ENCODE measurements at places on chromosomes 3 and 15. TPM values are rescaled to one million over a fixed set of nuclear protein-coding genes. Genes with fewer than 3 reads are reported as not detected.
A peak's percentile ranks its signal among the peaks of the same experiment; 100 is the strongest.

GRCh38 chr15:70447521-70447920, 315.8 kb downstream of the UACA start:
- no peak for ATAC-seq

SNX22 gene
- 0.13 TPM for total RNA-seq

GOLGA8S gene
- not detected for total RNA-seq

SYNPR gene
- 0.47 TPM for total RNA-seq

DNA sequence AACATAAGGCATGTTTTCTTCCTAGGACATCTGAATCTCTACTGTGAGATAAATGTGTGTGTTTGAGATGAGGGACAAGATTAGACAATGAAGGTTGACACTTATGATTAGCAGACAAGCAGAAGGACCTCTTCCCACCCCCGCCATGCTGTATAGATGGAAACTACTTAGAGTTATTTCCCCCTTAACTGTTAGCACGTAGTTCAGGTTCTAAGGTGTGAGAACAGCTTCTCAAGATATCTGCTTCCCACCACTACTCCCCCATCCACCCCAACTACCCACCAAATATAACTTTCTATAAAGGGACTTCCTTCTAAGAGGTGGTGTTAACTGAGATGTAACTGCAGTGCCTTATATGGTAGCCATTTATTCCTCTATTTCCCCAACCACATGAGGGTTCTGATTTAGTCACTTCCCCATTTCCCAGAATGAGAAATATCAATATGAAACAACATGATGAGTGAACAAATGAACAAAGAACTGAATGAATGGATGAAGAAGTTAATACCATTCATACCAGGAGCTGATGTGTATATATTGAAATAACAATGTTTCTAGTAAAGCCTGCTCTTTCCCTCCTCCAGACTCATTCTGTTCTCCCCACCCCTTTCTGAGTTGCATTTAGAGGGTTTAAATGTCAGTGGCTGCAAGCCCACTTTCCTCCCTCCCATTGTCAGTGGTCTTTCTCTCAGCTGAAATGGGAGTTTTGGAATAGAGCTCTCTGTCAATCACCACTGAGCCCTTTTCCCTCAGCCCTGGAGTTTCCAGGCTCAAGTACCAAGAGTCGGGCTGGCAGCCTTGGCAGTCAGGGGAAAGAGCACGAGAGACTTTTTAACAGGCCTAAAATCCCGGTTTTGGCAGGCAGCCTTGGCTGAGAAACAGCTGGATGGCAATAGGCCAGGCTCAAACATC, 7.7 kb upstream of the RFTN1 start:
- no peak for ATAC-seq

GRCh38 chr3:170436697-170437096, 18.0 kb downstream of the CLDN11 start:
- no peak for ATAC-seq

HDC gene
- 4.2 TPM for total RNA-seq

DNA sequence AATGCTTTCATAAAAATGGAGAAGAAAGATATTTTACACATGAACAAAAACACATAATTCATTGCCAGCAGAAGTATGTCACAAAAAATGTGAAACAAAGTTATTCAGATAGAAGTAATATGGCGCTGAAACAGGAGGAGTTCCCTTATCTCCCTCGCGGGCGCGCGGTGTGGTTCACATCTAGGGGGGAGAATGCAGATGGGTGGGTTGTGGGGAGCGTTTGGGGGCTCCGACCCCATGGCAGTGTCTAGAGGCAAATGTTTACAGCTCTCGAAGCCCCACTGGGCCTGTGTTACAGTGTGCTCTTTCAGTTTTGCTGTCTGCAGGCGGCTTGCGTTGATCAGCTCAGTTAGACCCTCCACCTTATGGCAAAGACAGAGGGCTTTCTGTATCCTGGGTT, 297.5 kb downstream of the CGGBP1 start:
- no peak for ATAC-seq

DNA sequence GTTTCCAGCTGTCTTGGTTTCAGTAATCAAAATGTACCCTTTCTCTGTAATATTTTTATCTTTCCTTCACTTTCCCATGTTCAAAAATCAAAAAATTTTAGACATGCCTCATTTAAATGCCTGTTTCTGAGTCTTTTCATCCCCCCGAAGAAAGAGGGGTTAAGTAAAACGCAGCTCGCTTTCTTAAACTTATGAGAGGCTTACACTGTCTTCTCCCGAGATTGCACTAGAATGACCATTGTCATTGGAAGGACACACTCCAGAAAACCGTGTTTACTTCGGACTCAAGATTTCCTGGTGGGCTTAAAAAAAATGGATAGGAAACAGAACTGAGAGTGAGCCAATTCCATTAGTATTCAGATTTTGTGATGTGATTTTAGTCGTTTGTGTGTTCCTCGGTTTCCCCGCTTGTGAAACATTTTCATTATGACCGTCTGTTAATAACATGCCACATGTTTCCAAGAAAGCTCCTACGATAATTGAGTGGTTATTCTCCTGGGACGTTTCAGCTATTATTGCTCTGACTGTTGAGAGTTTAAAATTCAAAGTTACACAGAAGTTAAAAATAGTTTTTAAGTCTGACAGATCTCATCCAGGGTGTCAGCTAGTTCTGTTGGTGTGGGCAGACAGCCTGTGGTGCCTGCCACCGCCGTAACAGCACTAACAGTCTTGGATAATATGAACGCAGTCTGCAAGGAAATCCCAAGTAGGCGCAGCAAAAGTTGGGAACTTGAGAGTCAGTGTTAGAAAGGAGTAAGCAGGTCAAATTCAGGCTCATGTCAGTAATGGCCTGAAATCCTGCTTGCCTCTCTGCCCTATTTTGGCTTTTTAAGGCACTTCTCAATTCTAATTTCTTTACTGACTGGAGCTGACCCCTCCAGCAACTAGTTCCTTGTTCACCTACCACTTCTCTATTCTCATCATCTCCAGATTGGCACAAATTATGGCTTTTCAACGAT, 1.5 kb downstream of the CRYBG3 start:
- ATAC-seq: no peak

DNA sequence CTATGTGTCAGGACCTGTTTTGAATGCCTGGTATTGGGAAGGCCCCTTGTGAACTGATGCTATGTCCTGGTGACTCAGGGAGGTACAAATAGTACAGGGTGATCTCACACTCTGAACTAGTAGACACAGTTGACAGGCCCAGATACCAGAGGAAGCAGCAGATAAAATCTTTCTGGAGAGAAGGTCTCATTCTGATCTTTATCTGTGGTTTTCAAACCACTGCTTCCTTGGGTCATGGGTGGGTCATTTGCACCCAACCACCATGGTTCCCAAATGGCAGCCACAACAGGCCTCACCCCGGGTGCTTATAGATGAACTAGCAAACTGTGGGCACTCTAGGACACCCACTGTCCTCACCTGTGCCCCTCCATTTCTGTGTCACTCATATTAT, 43.4 kb downstream of the PXYLP1 start:
- ATAC-seq: no peak

DNA sequence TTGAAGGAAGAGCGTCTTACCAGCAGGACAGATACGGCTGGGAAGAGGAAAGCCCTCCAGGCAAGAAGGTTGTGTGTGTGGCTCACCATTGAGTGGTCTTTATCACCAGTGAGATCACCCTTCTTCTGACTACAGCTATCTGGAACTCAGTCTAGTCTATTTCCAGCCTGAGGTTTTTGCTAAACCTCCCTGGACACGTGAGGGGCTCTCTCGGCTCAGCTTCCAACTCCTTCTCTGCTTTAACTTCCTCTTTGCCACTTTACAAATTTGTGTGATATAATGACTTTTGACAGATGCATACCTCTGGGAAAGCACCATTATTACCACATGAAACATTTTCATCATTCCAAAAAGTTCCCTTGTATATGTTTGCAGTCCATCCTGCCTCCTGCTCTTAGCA, 15.3 kb upstream of the ROPN1 start:
- ATAC-seq: no peak

DNA sequence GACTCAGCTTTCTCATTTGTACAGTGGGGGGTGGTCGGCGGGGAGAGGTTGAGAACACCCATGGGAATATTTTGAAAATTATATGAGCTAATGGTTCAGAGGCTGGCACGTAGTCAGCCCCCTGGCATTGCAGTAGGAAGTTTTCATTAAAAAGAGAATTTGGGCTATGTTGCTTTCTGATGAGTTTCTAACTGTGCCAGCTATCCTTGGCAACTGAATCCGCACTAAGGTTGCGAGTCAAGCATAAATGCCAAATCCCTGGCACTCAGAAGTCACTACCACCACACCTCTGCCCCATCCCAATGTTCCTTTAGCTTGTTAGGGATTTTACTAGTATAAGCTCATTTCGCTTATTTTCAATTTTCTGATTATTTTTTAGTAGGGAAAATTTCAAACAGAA, 91.6 kb downstream of the DNASE1L3 start:
- no peak for ATAC-seq

DNA sequence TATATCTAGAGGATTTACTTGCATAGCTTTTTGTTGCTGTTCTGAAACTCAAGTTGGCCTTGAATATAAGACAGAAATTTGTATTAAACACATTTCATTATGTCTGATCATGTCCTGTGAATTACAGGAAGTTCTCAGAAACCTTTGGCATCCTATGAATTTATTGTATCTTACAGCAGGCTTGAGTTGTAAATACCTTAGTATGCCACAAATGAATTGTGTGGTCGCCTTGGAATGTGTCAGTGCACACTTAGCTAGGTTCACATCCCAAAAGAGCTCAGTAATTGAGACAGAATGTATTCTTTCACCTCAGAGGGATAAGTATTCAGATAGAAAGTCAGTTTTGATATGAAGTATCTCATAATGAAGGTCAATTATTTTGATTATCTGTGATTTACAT, 83.4 kb downstream of the NEK11 start:
- ATAC-seq: no peak

DNA sequence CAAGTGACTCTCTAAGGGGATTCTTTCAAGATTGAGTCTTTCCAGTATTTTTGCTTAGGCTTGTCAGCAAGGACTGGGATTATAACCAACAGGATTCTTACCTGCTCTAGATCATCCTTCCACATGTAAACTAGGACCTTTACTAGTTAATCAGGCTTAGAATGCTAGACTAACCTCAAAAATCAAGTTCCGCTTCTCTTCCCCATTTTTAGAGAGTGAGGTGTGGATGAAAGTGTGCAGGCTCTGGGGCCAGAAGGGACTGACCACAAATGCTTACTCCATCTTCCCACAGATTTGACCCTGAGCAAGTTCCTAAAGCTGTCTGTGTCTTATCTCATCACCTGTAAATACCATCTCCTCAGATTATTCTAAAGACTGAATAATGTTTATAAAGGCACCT, 89.5 kb upstream of the IL12A start:
- no peak for ATAC-seq

- no peak for ATAC-seq
Observed at GRCh38 chr3:171508676-171509075, 48.5 kb upstream of the TNIK start.

ROPN1 gene
- 0.93 TPM for total RNA-seq

DNA sequence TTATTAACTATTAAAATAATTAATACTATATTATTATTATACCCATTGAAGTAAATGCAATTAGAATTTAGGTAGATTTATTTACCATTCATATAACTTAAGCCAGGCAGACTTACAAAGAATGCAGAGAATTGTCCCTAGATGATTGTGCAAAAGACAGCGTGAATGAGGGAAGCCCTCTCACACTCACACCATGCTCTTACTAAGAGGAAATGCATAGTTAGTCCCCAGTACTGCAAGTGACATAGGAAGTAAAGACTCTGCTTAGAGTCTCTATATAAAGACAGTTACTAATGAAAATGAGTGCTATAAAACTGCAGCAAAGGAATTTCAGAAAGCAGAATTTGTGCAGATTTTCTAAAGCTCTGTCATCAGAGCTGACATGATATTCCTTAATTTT, 270.4 kb downstream of the ZBBX start:
- ATAC-seq: no peak

GRCh38 chr3:126828306-126828705, 124.3 kb downstream of the CHCHD6 start:
- peak; percentile 67 for ATAC-seq

LEO1 gene
- total RNA-seq: 12.4 TPM

DNA sequence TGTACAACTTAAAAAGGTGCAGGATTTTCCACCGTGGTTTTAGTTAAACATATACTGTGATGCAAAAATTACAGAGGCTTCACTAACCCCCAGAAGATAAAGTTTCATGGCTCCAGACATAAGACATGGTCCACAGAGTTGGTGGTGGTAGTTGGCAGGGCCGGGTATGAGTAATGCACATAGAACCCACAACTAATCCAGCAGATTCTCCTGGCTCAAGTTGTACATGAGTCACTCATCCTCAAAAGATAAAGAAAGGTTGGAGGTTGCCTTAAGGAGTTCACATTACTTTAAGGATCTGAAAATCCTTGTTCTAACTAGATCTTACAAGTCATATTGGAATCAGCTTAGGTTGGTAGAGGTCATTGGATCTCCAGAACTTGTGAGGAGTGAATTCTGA, 98.3 kb upstream of the ZBTB20 start:
- ATAC-seq: no peak

ASB14 gene
- total RNA-seq: not detected

DNA sequence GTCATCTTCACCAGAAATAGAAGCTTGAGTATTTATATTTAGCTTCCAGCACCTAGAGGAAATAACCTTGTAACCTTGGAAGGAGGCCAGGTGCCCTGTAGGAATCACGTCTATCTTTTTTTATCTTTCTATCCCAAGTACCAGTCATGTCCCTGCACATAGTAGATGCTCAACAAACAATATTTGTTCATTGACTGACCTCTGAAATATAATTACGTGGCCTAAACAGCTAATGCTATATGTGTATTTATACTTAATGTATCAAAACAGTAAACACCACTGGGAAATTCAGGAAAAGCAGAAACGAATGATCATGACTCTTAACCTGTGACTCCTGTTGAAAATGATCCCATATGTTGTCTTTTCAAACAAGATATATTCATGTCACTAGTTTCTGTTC, 97.9 kb upstream of the ADAMTSL3 start:
- ATAC-seq: no peak

FGF7 gene
- total RNA-seq: 106 TPM

ARRDC4 gene
- 127 TPM for total RNA-seq

- no peak for ATAC-seq
Observed at GRCh38 chr3:21587894-21588293, 163.1 kb downstream of the ZNF385D start.

DNA sequence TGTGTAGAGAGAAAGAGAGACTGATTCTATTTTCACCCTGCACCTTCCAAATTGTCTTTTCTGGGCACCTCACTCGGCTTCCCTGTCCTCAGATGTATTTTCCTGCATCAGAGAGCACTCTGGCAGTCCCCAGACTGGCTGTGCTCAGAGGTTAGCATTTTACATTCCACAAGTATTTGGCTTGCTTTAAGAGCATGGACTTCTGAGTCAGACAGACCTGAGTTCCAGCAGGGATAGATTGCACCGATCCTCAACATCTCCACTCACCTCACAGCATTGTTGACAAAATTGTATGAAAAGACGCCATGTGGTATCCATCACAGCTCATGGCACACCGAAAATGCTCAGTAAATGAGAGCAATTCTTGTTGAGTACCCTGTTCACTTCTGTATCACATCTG, 45.6 kb downstream of the SST start:
- ATAC-seq: no peak

GRCh38 chr3:45929042-45929679, 14.1 kb upstream of the CXCR6 start:
- ATAC-seq: no peak

All from gastroesophageal sphincter (tissue), 4 donors.